ENCODE measurements at places on chromosomes 5 and 9. TPM values are rescaled to one million over a fixed set of nuclear protein-coding genes. Genes with fewer than 3 reads are reported as not detected.
A peak's percentile ranks its signal among the peaks of the same experiment; 100 is the strongest.

- H3K27ac ChIP-seq: no peak overlapping the region
- no peak for DNase-seq
- no peak overlapping the region for H3K4me3 ChIP-seq
- no peaks in the 10 kb centered on the region for H3K36me3 ChIP-seq
- H3K4me1 ChIP-seq: no peaks in the 10 kb centered on the region
Measured at GRCh38 chr9:82930116-82930515, 132.8 kb downstream of the RASEF start.

DNA sequence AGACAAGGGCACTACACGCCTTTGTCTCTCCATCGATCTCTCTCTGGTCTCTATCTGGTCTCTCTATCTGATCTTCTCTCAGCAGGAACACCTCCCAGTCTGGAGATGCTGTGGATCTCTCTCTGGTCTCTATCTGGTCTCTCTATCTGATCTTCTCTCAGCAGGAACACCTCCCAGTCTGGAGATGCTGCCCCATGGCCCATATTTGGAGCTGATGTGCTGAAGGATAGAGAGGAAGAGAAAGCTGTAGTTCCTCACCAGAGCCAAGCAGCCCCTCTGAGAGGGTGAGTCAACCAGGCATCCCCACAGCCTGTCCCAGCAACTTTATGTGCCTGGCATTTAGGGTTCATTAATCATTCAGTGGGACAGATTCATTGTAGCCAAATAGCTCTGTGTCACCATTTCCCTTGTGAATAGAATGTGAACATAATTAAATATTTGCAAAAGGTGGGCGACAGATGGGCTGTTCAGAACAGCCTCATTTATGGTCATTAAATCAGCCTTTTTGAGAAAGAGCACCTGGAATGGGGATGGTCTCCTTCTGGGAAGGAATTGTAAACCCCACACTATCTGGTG is 189.3 kb upstream of the MAST4 start:
- no peaks in the 10 kb centered on the region for H3K36me3 ChIP-seq
- H3K4me1 ChIP-seq: no peaks in the 10 kb centered on the region
- H3K4me3 ChIP-seq: no peak overlapping the region
- no peak overlapping the region for H3K27ac ChIP-seq

- no peak for DNase-seq
- H3K27ac ChIP-seq: no peak overlapping the region
- no peaks in the 10 kb centered on the region for H3K36me3 ChIP-seq
- peaks cover 12% of the 10 kb centered on the region for H3K27me3 ChIP-seq
- H3K4me1 ChIP-seq: peaks cover 18% of the 10 kb centered on the region
- H3K4me3 ChIP-seq: no peak overlapping the region
Measured at GRCh38 chr9:136047076-136047774, 47.9 kb downstream of the NACC2 start.

- DNase-seq: no peak
- H3K27ac ChIP-seq: no peak overlapping the region
- no peaks in the 10 kb centered on the region for H3K27me3 ChIP-seq
- H3K4me1 ChIP-seq: no peaks in the 10 kb centered on the region
- H3K36me3 ChIP-seq: no peaks in the 10 kb centered on the region
Measured at GRCh38 chr9:95067897-95068296, 249.6 kb downstream of the FANCC start.

DNA sequence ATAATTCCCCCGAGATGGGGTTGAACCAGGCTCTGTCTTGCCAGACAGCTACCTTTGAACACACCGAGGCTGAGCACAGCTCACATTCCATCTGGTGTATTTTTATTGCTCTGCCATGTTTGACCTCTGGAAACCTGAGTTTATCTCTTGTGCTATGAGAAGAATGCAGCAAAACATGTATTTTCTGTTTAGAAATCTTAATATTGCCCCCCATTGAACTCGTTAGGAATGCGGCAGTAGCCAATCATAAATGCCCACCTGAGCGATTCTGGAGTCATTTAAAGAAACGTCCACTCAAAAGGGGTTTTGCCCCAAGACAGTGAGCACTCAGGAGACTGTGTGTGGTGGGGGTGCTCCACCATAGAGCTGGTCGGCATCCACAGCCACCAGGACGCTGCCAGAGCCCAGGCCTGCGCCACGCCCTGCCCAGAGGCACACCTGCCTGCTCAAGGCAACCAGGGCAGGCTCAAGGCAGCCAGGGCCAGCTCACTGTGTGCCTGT is 26.9 kb downstream of the FGD3 start:
- DNase-seq: no peak
- H3K4me3 ChIP-seq: no peak overlapping the region
- peak overlapping the region; percentile 9 for H3K27ac ChIP-seq
- H3K4me1 ChIP-seq: peaks cover 85% of the 10 kb centered on the region
- no peaks in the 10 kb centered on the region for H3K27me3 ChIP-seq

DNA sequence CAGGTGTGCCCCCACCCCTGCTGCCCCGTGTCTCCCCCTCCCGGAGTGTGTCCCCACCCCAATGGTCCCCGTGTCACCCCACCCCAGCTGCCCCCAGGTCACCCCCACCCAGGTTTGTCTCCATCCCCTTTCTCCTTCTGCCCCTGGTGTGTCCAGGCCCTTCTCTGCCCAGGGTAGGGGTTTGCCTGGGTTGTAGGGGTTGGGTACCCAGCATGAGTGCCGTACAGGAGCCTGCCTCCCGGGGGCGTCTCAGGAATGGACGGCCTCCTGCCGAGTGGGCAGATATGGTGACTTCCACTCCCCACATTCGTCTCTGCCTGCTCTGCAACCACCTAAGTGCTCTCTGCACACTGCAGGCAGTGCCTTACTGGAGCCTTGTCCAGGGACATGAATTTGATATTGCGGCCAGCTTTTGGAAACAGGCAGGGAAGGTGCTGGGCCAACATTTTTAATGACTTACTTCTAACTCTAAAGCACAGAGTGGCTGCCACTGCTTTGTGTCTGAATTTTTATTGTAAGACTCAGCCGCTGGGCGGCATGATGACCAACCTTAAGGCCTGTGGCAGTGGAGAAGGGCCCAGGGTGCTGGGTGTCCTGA is 6.7 kb downstream of the LRRC14B start:
- no peaks in the 10 kb centered on the region for H3K4me1 ChIP-seq
- H3K36me3 ChIP-seq: peaks cover 3% of the 10 kb centered on the region
- DNase-seq: no peak
- no peak overlapping the region for H3K4me3 ChIP-seq
- H3K27me3 ChIP-seq: no peaks in the 10 kb centered on the region
- H3K27ac ChIP-seq: no peak overlapping the region

Gene CSF2
- not detected for total RNA-seq

Gene RIMOC1
- total RNA-seq: 29.0 TPM

Gene TLX3
- not detected for total RNA-seq
